ENCODE measurements at places on chromosomes 13 and 19. TPM values are rescaled to one million over a fixed set of nuclear protein-coding genes. Genes with fewer than 3 reads are reported as not detected.

The PSG3 gene
- total RNA-seq: not detected

- H3K27me3 ChIP-seq: no peaks in the 10 kb centered on the region
- no peak for DNase-seq
- H3K4me3 ChIP-seq: no peak overlapping the region
- H3K36me3 ChIP-seq: no peaks in the 10 kb centered on the region
- H3K27ac ChIP-seq: no peak overlapping the region
Measured at GRCh38 chr13:50387051-50387581, 371.9 kb downstream of the KCNRG start.

DNA sequence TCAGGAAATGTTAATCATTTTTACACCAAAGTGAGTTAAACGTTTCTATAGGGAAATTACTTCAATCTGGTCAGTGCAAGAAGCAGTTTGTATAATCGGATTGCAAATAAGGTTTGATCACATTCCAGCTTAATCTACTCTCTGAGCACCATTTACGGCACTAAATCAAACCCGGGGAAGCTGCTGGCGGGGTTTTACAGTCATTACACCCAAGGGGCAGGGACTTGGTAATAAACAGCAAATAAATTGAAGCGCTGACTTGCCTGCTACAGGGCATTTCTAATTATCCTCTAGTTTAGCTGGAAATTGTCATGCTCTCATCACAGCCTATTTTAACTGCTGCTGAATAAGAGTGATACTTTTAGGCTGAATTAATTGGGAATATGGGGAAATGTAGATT, 152.1 kb upstream of the SOX21 start:
- no peak overlapping the region for H3K27ac ChIP-seq
- no peak overlapping the region for H3K4me3 ChIP-seq
- peaks cover 74% of the 10 kb centered on the region for H3K27me3 ChIP-seq
- no peaks in the 10 kb centered on the region for H3K4me1 ChIP-seq
- no peaks in the 10 kb centered on the region for H3K36me3 ChIP-seq

GRCh38 chr13:47288546-47288945, 391.7 kb upstream of the HTR2A start:
- H3K4me3 ChIP-seq: no peak overlapping the region
- no peak overlapping the region for H3K27ac ChIP-seq
- H3K4me1 ChIP-seq: no peaks in the 10 kb centered on the region

DNA sequence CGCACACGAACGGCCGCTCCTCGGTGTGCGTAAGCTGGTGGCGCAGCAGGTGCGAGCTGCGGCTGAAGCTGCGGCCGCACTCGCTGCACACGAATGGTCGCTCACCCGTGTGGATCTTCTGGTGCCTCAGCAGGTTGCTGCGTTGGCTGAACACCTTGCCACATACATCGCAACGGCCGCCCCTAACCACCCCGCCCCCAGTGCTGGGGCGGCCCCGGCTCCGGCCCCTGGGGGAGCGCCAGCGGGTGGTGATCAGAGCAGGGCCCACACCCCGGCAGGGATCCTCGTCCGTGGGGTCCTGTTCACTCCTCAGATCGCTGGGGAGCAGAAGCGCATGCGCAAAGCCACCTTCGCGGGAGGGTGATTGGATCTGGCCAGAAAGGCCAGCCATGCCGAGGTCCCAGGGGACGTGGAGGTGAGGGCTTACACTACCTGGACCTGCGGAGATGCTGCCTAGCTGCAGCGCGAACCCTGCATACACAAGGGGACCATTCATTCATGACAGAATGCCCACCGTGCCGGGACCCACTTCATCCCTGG, 4.7 kb upstream of the UBE2M start:
- peaks cover 17% of the 10 kb centered on the region for H3K4me1 ChIP-seq
- no peak overlapping the region for H3K27ac ChIP-seq
- H3K4me3 ChIP-seq: no peak overlapping the region
- no peaks in the 10 kb centered on the region for H3K27me3 ChIP-seq

The CBY2 gene
- not detected for total RNA-seq

The PLIN5 gene
- 8.1 TPM for total RNA-seq

GRCh38 chr13:29713839-29714238, 118.4 kb upstream of the SLC7A1 start:
- peaks cover 11% of the 10 kb centered on the region for H3K27me3 ChIP-seq
- H3K36me3 ChIP-seq: no peaks in the 10 kb centered on the region
- no peaks in the 10 kb centered on the region for H3K4me1 ChIP-seq
- DNase-seq: peak; percentile 8

The SYNGR4 gene
- total RNA-seq: 0.49 TPM

DNA sequence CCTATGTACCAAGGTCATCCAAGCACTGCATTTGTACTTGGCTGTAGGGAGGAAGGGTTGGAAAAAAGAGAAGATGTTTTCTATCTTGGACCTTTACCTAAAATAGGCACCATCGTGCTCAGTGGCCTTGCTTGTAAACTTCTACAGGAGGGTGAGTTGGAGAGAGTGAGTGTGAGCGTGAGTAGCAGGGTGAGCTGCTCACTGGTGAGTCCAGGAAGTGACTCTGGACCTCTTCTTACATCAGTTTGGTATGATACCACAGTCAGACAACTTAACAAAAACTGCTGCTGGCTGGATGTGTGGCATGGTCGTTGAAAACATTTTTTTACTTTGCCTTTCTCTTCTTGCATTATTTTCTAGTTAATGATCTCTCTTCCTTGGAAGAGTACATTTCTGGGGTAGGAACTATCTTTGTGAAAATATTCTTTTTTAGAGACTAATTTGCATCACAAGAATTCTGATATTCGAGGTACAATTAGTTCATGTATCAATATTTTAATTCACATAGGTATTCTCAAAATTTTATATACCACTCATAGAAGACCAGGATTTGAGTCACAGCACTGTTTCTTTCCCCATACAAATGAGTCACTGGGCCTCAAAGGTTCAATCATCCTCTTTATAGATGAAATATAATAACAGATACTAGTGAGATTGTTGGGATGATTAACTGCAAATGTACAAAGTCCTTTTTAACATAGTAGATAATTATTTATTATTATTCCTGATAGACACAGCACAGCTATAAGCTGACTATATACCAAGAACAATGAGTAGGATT, 651 bp downstream of the SERPINE3 start:
- H3K4me3 ChIP-seq: no peak overlapping the region
- no peak for DNase-seq
- no peak overlapping the region for H3K27ac ChIP-seq
- no peaks in the 10 kb centered on the region for H3K4me1 ChIP-seq
- no peaks in the 10 kb centered on the region for H3K27me3 ChIP-seq
- H3K36me3 ChIP-seq: no peaks in the 10 kb centered on the region

The VAV1 gene
- total RNA-seq: 20.6 TPM

The CLDN10 gene
- not detected for total RNA-seq

The CTU1 gene
- 14.0 TPM for total RNA-seq

The KIR2DL4 gene
- total RNA-seq: not detected

DNA sequence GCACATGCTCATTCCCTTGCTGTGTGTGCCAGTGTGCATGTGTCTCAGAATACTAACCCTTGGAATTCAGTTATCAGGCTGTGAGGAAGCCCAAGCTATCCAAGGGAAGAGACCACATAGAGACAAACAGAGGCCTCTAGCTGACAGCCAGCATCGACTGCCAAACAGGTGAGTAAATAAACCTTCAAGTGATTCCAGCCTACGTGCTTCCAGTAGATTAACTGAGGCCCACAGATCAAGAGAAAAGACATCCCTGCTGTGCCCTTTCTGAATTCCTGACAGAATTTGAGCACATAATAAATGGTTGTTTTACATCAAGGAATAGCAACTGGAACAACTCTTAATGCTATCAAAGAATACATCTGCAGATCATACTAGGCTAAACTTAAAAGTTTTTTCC, 17.5 kb downstream of the ZC3H13 start:
- peaks cover 9% of the 10 kb centered on the region for H3K36me3 ChIP-seq
- no peak overlapping the region for H3K4me3 ChIP-seq
- H3K27ac ChIP-seq: no peak overlapping the region
- DNase-seq: no peak

DNA sequence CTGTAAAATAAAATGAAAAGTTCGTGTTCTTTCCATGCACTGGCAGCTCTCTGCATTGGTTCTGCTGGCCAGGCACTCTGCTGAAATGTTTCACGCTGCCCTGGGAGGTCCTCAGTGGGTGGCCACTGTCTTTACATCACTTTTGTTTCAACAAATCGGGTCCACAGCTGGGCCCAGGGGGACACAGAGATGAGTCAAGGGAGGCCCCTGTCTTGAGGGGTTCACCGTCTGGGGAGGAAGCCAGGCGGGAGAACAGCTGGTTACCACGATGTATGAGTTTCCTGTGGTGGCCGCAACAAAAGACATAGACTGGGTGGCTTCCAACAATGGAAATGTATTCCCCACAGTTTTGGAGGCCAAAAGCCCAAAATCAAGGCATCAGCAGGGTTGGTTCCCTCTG, 5.1 kb upstream of the KLF2 start:
- no peaks in the 10 kb centered on the region for H3K27me3 ChIP-seq
- H3K4me1 ChIP-seq: peaks cover 8% of the 10 kb centered on the region
- no peak overlapping the region for H3K27ac ChIP-seq
- H3K36me3 ChIP-seq: no peaks in the 10 kb centered on the region
- H3K4me3 ChIP-seq: no peak overlapping the region
- no peak for DNase-seq

The ZNF793 gene
- total RNA-seq: not detected

DNA sequence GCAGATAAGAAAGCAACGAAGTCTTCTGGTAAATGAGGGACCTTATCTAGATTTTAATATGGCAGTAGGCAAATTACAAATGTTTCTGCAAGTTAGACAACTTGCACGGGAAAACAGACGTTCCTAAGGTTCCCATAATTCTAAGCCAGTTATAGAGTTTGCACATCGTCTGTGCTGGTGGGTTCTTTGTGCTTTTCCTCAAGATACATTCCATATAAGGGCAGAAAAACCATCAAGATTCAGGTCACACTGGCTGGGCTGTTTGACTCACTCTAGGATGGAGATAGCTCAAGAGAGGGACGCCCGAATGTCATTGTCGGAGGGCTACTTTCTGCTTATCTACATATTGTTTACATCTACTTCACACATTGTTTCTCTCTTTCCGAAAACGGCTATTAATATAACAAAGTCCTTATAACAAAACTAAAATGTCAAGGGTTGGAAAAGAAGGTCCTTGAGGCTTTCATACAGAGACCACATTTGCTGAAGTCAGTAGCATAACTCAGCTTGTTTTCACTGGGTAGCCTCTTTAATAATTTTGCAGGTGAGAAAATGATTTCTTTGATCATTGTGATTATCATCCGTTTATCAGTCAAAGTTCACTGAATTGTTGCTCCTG, 44.4 kb downstream of the SOX1 start:
- DNase-seq: no peak
- H3K4me3 ChIP-seq: no peak overlapping the region
- H3K36me3 ChIP-seq: no peaks in the 10 kb centered on the region

All from HCT116 (cell line).